ENCODE measurements at places on chromosomes 16 and 17.

DNA sequence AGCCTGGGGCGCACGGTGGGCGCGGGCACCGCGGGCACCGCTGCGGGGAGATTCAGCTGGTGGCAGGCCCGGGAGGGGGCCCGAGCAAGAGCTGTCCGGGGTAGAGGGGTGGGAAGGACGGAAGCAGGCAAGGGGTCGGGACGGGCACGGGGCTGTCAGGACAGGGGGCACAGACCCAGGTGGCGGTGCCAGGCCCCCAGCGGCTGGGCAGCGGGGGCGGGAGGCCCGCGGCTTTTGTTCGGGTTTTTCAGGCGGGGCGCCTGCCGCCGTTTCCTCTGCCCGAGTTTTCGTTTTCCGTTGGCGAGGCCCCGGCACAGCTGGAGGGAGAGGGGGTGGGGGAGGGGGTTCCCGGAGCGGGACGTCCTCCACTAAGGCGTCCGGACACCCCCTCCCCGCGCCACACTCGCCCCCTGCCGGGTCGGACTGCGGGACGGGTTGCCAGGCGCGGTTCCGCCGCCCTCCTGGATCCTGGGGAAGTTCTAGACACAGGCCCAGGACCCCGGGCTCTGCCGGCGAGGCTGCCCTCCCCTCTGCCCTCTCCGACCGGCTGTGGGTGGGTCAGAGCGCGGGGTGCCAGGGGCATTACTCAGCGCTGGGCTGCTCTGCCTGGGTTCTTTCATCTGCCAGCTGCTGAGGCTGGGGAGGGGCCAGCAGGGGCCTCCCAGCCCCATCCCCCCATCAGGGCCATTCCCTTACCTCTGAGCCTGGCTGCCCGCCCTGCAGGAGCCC is 543 bp downstream of the ARHGAP23 start:
- DNase-seq: no peak

DNA sequence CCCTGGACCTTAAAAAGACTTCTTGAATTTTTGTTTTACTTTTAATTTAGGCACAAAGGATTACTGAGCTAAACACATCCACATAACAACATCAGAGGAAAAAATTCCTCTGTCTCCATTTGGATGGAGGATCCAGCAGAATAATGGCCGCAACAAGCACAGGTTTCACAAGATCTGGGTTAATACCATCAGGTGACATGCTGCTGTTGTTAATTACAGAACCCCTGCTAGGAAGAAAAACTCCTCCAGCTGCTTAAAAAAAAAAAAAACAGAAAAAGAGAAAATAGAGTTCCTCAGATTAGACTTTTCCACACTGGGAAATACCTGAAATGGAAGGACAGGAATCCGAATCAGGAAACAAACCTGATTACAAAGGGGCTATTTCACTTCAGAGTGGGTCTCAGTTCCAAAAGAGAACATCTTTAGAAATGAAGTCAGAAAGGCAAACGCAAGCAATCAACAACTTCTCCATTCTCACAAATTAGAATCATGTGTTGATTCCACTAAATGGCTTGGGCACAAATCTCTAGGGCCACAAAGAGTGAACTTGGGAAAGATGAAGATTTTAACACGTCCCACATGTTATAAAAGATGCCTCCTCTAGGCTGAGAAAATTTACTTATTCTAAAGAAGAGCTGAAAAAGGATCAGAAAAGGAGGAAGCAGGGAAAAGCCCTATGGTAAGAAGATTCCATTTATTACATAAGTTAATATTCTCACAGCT is 44.0 kb downstream of the SPOP start:
- DNase-seq: no peak

DNA sequence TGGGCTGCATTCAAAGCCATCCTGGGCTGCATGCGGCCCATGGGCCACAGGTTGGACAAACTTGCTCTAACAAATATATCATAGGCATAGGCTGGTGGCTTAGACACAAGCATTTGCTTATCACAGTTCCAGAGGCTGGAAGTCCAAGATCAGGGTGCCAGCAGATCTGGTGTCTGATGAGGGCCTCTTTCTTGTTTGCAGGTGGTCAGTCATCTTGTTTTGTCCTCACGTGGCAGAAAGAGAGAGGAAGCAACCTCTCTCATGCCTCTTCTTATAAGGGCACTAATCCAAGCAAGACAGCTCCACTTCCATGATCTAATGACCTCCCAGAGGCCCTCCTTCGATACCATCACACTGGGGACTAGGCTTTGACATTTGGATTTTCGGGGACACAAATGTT is 238.7 kb upstream of the TNRC6C start:
- no peak for DNase-seq

- DNase-seq: peak; percentile 13
Observed at GRCh38 chr17:74547736-74548135, 1.8 kb upstream of the CD300C start.

DNA sequence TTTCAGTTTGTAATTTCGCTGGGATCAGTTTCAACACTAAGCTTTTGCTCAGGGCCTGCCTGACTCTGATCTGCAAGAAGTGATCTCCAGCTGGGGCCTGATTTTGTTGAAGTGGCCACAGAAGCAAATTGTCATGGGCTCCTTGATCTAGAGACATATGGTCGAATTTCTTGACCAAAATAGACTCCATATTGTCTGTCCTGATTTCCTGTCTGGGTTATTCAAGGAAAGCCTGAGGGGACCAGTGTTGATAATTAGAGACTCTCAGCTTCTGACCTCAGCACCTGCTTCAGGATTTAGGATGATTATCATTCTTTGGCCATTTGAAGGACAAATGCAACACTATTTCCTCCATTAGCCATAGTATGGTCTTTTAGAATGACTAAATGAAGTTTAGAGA is 48.9 kb upstream of the MSI2 start:
- DNase-seq: no peak

DNA sequence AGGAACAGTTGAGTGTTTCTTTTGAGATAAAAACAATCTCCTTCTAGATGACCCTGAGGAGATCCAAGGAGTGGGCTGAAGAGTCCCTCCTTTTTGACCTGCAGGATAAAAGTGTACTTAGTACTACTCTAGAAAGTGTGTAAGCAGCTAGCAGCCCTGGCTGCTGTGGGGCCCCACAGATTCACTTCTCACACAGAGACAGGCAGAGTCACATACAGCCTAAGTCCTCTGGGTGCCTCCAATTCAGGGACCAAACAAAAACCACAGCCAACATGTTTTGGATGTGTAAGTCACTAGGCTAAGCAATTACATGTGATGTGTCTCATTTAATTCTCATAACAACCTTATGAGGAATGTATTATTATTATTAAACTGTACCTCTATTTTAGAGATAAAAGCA is 97.1 kb downstream of the TMEM100 start:
- DNase-seq: no peak

DNA sequence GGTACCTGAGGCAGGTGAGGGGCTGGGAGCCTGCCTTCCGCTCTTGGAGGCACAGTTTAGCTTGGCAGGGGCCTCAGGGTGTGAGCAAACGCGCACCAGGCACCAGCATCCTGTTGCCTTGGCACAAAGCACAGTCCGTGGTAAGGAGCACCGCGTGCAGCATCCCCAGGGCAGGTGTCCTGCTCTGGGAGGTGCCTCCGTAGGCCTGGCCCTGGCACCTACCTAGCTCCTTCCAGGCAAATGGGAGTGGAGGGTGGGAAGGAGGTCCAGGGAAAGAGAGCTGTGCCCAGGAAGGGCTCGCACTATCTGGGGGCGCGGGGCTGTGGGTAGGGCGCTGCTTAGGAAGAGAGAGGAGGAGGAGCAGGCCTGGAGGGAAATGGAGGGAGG is 3.1 kb upstream of the GSE1 start:
- no peak for DNase-seq

GRCh38 chr17:74389084-74389753 is 21.9 kb downstream of the GPR142 start:
- DNase-seq: no peak
